ENCODE measurements at places on chromosomes 11 and 22. TPM values are rescaled to one million over a fixed set of nuclear protein-coding genes. Genes with fewer than 3 reads are reported as not detected.

GRCh38 chr11:73652046-73652730, 5.8 kb downstream of the PLEKHB1 start:
- H3K27me3 ChIP-seq, result no peaks in the 10 kb centered on the region
- no peaks in the 10 kb centered on the region for H3K36me3 ChIP-seq
- peaks cover 9% of the 10 kb centered on the region for H3K4me1 ChIP-seq
- no peak overlapping the region for H3K4me3 ChIP-seq
- H3K27ac ChIP-seq, result no peak overlapping the region

DNA sequence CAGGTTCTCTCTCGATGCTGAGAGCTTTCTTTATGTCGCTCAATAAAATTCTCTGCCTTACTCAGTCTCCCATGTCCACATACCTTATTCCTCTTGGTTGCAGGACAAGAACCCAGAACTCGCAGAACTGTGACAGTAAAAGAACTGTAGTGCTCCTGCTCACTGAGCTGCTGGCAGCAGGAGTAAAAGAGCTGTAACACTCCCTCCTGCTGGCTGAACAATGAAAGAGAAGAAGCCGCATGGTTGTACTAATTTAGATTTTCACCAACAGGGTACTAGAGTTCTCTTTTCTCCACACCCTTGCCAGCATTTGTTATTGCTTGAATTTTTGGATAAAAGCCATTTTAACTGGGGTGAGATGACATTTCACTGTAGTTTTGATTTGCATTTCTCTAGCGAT, 433.2 kb downstream of the GUCY1A2 start:
- no peaks in the 10 kb centered on the region for H3K4me1 ChIP-seq
- no peaks in the 10 kb centered on the region for H3K36me3 ChIP-seq
- no peak overlapping the region for H3K27ac ChIP-seq
- H3K27me3 ChIP-seq, result no peaks in the 10 kb centered on the region

DNA sequence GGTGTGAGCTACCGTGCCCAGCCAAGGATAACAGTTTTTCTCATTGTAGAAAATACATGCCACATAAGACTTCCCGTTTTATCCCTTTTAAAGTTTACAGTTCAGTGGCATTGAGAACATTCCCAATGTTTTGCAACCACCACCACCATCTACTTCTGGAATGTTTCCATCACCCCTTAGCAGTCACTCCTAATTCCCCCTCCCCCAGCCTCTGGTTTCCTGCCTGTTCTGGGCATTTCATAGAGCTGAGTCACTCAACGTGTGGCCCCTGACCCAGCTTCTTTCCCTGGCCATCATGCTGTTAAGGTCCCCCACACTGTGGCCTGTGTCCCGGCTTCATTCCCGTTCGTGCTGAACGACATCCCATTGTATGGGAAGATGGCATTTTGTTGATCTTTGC, 30.7 kb downstream of the FGF4 start:
- no peak overlapping the region for H3K27ac ChIP-seq
- no peak overlapping the region for H3K4me3 ChIP-seq
- DNase-seq, result no peak
- H3K36me3 ChIP-seq, result no peaks in the 10 kb centered on the region

GRCh38 chr11:9462806-9463537, 2.2 kb downstream of the ZNF143 start:
- no peaks in the 10 kb centered on the region for H3K27me3 ChIP-seq
- H3K36me3 ChIP-seq, result no peaks in the 10 kb centered on the region

- H3K4me1 ChIP-seq, result no peaks in the 10 kb centered on the region
- H3K27ac ChIP-seq, result no peak overlapping the region
- H3K4me3 ChIP-seq, result no peak overlapping the region
- H3K36me3 ChIP-seq, result peaks cover 75% of the 10 kb centered on the region
- no peaks in the 10 kb centered on the region for H3K27me3 ChIP-seq
Measured at GRCh38 chr11:126293726-126294125, 10.1 kb upstream of the DCPS start.

GRCh38 chr11:47606731-47607130, 12.5 kb upstream of the C1QTNF4 start:
- H3K27me3 ChIP-seq, result no peaks in the 10 kb centered on the region
- peaks cover 11% of the 10 kb centered on the region for H3K36me3 ChIP-seq
- H3K4me1 ChIP-seq, result no peaks in the 10 kb centered on the region
- H3K27ac ChIP-seq, result no peak overlapping the region

DNA sequence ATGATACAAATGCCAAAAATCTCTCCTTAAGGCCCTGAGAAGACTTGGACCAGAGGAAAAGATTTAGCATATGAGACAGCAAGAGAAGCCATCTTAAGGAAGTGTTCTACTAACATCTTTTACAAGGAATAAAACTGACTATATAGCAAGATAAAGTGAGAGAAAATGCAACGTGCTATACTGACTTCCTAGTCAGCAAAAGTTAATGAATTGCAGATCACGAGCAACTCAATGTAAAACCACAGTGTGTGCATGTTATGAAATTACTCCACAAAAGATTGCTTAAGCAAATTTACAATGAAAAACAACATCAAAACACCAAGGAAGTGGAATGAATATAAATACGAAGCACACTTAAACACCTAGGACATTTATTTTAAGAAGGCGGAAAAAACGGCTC, 187.5 kb downstream of the CADM1 start:
- H3K27ac ChIP-seq, result no peak overlapping the region
- no peak overlapping the region for H3K4me3 ChIP-seq
- H3K4me1 ChIP-seq, result no peaks in the 10 kb centered on the region
- H3K27me3 ChIP-seq, result no peaks in the 10 kb centered on the region

The CENPM gene
- total RNA-seq, result 2.3 TPM

DNA sequence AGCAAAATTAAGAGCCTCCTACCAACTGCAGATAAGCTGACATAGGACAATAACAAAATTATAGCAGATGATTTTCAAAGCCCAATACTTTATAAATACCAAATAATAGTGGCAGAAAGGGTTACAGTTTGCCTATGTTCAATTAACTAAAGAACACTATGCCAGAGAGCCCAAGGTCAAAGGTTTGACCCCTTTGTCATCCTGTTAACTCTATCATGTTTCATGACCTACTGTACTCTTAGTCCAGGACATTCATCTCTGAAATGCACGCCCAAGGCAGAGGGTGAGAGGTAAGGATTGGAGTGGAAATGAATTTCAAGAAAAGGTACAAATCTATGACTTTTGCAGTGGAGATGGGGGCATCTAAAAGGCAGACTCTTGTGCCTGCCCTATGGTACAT, 70.6 kb downstream of the DDIAS start:
- no peak overlapping the region for H3K27ac ChIP-seq
- no peak overlapping the region for H3K4me3 ChIP-seq
- H3K4me1 ChIP-seq, result no peaks in the 10 kb centered on the region
- no peaks in the 10 kb centered on the region for H3K36me3 ChIP-seq
- no peaks in the 10 kb centered on the region for H3K27me3 ChIP-seq

The IFITM5 gene
- not detected for total RNA-seq

- H3K36me3 ChIP-seq, result no peaks in the 10 kb centered on the region
- no peaks in the 10 kb centered on the region for H3K4me1 ChIP-seq
- no peak for DNase-seq
Measured at GRCh38 chr11:113673550-113674396, 32.3 kb downstream of the TMPRSS5 start.

GRCh38 chr22:43116932-43117331, 6.4 kb downstream of the BIK start:
- no peaks in the 10 kb centered on the region for H3K36me3 ChIP-seq
- DNase-seq, result no peak
- no peak overlapping the region for H3K4me3 ChIP-seq

GRCh38 chr11:6721343-6721742, 38.2 kb upstream of the MRPL17 start:
- H3K27ac ChIP-seq, result no peak overlapping the region
- H3K4me1 ChIP-seq, result no peaks in the 10 kb centered on the region
- H3K36me3 ChIP-seq, result no peaks in the 10 kb centered on the region

- H3K4me1 ChIP-seq, result peaks cover 14% of the 10 kb centered on the region
- no peak overlapping the region for H3K4me3 ChIP-seq
- no peak for DNase-seq
- H3K27me3 ChIP-seq, result no peaks in the 10 kb centered on the region
- H3K27ac ChIP-seq, result peak overlapping the region; percentile 50
Measured at GRCh38 chr11:101442171-101442570, 141.6 kb downstream of the TRPC6 start.

DNA sequence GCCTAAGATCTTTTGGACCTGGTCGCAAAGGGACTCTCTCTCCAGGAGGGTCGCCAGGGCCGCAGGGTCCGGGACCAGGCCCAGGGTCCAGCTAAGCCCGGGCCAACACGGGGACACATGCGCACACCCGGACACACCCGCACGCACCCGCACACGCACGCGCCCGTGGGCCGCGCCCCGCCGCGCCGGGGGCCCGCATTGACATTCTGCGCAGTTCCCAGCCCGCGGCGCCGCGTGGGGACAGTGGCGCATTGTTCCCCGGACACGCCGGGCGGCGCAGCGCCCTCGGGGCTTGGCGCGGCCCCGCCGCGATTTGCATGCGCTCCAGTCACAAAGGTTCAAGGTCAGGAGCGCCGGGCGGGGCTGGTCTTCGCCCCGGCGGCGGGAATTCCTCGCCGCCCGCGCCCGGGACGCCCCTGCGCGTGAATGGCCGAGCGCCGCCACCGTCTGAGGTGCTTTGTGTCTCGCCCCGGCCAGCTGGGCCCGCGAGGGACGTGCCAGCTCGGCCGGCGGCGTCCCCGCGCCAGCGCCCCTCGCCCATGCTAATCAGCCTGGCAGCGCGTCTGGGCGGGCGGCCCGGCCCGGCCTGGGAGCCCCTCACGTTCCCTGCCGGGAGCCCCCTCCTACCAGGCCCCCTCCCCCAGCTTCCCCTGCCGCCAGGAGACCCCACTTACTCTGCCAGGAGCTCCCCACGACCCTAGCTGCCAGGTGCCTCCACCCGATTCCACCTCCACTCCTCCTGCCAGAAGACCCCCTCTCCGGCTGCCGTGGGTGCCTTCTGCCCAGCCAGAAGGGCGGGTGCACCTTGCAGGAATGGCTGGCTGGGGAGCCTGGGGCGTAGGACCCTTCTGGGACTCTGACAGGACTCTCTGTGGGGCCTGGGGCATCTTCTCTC, 50.5 kb upstream of the WNT7B start:
- peaks cover 16% of the 10 kb centered on the region for H3K4me1 ChIP-seq
- peak overlapping the region; percentile 55 for H3K4me3 ChIP-seq
- peak; percentile 80 for DNase-seq

- peaks cover 6% of the 10 kb centered on the region for H3K36me3 ChIP-seq
- no peaks in the 10 kb centered on the region for H3K27me3 ChIP-seq
- H3K4me3 ChIP-seq, result no peak overlapping the region
- no peak overlapping the region for H3K27ac ChIP-seq
- no peak for DNase-seq
Measured at GRCh38 chr22:38144025-38144405, 33.5 kb upstream of the BAIAP2L2 start.

GRCh38 chr11:46855167-46855566, 9.1 kb upstream of the CKAP5 start:
- DNase-seq, result no peak
- H3K27me3 ChIP-seq, result no peaks in the 10 kb centered on the region

DNA sequence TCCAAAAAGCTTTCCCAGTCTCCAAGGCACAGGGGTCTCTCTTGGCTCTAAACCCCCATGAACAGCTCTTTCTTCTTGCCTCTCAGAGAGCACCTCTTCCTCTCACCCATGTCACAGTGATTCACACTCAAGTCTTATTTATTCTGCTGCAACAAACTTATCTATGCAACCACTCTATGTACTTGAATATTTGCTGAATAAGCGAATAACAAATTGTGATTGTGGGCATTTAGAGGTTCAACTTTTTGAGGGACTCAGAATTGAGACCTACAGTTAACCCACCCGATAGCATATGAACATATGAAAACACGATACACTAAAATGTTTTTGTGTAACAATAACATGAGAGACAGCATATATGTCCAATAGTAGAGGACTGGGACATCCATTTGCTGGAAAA, 137.1 kb upstream of the NARS2 start:
- no peak for DNase-seq
- no peaks in the 10 kb centered on the region for H3K36me3 ChIP-seq
- H3K27me3 ChIP-seq, result no peaks in the 10 kb centered on the region
- H3K4me1 ChIP-seq, result no peaks in the 10 kb centered on the region
- H3K4me3 ChIP-seq, result no peak overlapping the region

The CEP126 gene
- 6.4 TPM for total RNA-seq

The UBQLNL gene
- total RNA-seq, result 1.1 TPM

DNA sequence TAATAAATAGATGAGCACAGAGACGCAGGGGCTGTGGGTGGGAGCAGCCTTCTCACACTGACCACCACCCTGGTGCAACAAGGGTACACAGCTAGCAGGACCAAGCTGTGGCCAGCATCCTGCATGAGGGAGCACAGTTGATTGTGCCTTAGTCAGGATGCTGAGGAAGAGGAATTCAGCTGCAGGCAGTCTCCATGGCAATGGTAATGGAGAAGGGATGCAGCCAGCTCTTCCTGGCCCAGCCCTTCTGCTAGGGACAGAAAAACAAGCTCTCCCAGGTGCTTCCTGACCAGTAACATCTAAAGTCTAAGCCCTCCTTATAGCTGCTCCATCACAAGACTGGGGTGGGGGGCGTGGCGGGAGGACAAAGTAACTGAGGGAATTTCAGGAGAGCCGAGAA, 363.5 kb downstream of the BUD13 start:
- H3K27ac ChIP-seq, result no peak overlapping the region
- no peak for DNase-seq
- no peaks in the 10 kb centered on the region for H3K36me3 ChIP-seq
- H3K4me3 ChIP-seq, result no peak overlapping the region

The TMPRSS4 gene
- 7.9 TPM for total RNA-seq

The H19 gene
- total RNA-seq, result 87.6 TPM

- H3K27me3 ChIP-seq, result peaks cover 9% of the 10 kb centered on the region
- no peak for DNase-seq
- H3K4me1 ChIP-seq, result no peaks in the 10 kb centered on the region
- no peak overlapping the region for H3K4me3 ChIP-seq
Measured at GRCh38 chr11:119864836-119865235, 135.8 kb upstream of the NECTIN1 start.

DNA sequence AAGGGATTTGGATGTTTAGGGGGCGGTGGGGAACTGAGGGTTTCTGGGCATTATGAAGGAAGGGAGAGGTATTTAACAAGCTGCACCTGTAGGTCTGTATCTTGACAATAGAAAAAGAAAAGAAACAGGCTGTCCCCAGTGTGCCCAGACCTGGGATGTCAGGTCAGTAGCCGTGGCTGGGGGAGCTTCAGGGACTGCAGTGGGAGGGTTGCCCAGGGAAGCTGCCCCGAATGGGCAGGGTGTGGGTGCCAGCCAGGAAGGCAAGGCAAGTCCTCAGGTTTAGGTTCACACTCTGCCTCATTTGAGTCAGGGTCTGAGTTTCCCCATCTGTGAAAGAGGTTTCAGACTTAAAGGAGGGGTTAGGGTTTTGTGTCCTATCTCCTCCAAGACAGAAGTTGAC, 1.5 kb downstream of the INPP5J start:
- no peak overlapping the region for H3K27ac ChIP-seq
- no peaks in the 10 kb centered on the region for H3K27me3 ChIP-seq
- peaks cover 7% of the 10 kb centered on the region for H3K4me1 ChIP-seq
- DNase-seq, result no peak
